Stimulated activated CD8-positive, alpha-beta memory T cell treated with anti-CD3 and anti-CD28 coated beads, Interleukin-15, amount 100 ng/mL, for 24 hours (primary cell): ENCODE measurements at places on chromosomes 2 and 18.

DNA sequence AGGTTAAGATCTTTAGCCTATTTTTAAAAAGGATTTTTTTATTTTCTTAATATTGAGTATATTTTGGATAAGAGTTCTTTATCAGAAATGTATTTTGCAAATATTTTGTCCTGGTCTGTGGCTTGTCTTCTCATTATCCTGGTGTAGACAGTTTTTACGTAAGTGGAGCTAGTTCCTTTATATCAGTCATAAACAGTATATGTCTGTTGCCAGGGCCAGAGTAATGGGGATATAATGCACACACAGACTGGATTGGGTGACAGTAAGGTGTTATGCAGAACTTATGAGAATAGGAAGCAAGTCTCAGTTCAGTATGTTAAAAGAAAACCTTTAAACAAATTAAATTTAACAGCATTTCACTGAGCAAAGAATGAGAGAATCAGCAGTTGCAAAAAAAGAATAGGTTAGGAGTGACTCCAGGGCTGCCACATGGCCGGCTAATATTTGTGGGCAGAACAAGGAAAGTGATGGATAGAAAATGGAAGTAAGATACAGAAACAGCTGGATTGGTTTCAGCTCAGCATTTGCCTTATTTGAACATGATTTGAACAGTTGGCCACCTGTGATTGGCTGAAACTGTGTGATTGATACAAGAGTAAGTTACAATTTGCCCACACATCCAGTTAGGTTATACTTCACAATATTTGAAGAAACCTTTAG lies 61.1 kb upstream of the ZNG1B start:
- no peak for DNase-seq

DNA sequence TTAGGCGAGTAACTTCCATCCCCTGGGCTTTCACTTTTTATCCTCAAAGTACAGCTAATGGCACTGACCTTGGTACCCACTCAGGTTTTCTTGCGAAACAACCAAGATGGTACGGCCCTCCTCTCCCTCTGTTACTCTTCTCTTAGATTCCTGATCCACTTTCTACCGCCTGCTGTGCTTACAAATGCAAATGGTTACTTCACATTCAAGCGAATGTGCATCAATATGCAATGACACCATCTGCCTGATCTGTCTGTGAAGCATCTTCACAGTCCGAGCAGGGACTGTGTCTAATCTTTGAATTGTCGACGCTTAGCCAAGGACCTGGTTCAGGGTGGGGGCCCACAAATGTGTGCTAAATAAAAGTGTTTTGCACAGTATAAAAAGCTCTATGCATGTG lies 112.2 kb downstream of the TRIB2 start:
- DNase-seq, result no peak

DNA sequence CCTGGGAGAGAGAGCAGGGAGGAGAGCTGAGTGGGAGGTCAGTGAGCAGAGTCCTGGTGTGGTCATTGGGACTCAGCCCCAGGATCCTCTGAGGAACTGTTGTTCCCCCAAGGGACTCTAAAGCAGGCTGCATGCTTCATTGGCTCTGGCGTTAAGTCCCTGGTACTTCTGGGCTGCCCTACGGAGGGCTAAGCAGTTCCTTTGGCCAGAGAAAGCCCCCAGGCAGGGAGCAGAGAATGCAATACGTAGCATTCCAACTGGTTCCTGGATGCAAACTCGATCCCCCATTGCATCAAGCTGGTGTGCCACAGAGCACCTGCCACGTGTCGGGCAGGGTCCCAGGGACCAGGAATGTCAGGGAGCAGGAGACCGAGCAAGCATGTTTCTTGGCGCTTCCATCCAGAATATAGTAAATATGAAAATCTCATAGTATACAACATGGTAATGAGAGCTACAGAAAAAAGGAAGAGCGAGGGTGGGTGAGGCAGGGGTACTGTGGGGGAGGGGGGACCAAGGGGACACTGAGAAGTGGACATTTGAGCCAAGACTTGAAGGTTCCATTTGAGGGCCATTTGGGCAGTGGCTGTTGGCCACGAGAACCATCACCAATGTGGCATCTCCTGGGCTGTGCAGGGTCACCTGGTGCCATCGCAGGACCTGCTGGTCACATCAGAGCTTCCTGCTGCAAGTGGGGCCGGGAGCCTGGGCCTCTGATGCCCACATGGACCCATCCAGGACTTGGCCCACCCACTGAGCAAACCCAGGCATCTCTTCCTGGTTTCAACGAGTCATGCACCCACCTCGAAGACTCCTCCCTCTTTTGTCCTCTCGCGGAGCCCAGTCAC lies 160.4 kb downstream of the ASB1 start:
- no peak for DNase-seq

GRCh38 chr2:69059731-69060290 lies 46.8 kb downstream of the ANTXR1 start:
- DNase-seq, result no peak
